CD4-positive, alpha-beta memory T cell (primary cell): ENCODE measurements at places on chromosomes 3 and 15. TPM values are rescaled to one million over a fixed set of nuclear protein-coding genes. Genes with fewer than 3 reads are reported as not detected.

DNA sequence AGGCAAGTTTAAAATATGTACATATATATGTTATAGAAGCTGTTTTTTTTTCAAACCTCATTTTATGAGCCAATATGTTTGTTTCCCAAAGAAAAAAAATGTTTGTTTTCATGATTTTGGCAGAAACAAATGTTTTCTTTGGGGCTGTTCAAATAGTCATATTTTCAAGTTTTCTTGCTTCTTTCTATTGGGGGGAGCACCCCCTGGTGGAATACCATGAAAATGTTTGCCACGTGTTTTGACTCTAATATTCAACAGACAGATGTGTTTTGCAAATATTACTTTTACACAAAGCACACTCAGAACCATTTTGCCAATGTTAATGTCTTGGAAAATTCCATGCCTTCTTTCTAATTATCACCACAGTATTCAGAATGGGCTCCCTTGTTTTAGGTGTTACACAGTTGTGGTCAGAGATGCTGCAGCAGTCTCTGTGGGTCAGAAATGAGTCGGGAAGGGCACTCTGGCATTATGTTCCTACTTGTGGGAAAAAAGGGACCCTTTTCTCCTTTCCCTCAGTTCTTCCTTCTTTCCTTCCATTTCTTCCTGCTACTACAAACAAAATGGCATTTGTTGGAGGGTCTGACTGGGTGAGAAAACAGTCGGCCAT lies 817.0 kb downstream of the TUSC7 start:
- DNase-seq: no peak

GRCh38 chr15:35307026-35307425 lies 221.9 kb upstream of the NANOGP8 start:
- DNase-seq: no peak

DNA sequence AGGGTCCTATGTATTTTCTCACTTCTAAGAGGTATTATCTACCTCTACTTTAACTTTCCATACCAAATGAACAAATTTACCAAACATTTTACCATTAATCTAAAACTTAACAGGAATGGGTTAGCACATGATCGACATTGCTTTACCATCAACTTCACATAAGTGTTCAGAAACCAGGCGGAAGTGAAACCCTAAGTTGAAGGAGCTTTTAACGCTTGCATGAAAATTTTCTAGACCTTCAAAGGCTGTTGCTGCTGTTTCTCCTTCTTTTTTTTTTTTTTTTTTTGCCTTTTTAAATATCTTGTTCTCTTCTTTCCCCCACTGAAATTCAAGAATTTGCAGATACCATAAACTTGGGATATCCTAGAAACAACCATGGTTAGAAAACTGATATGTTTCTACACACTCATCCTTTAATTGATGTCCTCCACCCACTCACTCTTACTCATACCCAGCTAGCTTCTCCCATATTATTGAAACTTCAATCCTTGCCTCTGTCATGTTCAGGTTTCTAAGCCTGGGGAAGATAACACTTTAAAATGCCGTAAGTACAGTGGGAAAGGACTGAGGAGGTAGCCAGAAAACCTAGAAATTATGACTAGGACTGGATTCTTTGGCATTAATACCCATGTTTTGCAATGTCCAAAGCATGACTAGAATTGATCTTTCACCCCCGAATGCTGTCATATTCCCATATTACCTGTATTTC lies 24.7 kb downstream of the MYO5A start:
- no peak for DNase-seq

DNA sequence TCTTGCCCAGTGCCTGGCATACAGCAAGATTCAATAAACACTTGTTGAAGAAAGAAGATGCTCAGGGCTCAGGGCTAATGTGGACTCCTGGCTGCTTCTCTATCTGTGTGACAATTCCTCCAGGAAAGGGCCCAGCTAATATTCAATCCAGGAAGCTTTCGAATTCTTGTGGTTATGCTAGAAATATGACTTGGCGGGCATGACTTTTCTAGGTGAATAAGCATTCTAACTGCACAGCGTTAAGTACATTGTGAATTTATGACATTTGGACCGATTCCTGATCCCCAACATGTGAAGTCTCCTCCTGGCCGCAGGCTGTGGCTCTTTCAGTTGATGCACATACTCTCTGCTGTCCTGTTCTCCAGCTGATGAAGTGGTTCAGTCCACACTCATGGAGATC lies 117.0 kb downstream of the IMPG2 start:
- DNase-seq: no peak

DNA sequence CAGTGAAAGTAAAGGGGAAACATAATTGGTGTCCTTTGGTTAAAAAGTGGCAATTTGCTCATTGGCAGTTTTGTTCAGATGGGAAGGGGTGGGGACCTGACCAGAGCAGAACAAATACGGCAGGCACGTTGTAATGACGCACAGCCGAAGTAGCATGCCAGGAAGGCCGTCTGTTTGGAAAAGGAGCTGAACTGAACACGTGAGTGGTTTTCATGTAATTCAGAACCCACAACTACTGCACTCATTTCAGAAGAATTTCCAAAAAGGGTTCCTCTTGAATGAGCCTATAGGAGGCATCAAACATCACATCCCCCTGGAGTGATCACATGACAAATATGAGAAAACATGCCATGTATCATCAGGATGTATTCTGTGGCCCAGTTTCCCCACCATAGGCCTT lies 42.9 kb upstream of the LMCD1 start:
- DNase-seq: no peak

- no peak for DNase-seq
These were observed 43.9 kb downstream of the B3GNT5 start for GRCh38 chr3:183296944-183297343.

DNA sequence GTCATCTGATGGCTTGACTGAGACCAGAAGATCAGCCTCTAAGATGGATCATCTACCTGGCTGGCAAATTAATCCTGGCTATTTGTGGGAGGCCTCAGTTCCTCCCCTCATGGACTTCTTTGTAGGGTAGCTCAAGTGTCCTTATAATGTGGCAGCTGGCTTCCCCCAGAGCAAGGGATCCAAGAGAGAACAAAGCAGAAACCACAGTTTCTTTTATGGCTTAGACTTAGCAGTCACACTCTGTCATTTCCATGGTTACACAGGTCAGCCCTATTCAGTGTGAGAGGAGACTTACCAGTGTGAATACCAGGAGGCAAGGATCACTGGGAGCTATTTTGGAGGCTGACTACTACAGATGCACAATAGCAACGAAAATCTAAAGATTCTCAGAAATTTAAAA lies 15.3 kb upstream of the ARL14 start:
- no peak for DNase-seq

- no peak for DNase-seq
These were observed 73.9 kb downstream of the TRIM69 start for GRCh38 chr15:44810237-44810636.

- no peak for DNase-seq
These were observed 227.7 kb downstream of the FOXP1 start for GRCh38 chr3:71355862-71356261.

DNA sequence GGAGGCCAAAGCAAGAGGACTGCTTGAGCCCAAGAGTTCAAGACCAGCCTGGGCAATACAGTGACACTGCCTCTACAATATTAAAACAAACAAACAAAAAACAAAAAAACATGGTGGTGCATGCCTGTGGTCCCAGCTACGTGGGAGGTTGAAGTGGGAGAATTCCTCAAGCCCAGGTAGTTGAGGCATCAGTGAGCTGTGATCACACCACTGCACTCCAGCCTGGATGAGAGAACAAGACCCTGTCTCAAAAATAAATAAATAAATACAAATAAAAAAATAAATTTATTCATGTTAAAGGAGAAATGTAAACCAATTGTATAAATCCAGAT lies 200.6 kb downstream of the BCHE start:
- DNase-seq: no peak

GRCh38 chr3:156014489-156014888 lies 105.9 kb upstream of the KCNAB1 start:
- DNase-seq: no peak

DNA sequence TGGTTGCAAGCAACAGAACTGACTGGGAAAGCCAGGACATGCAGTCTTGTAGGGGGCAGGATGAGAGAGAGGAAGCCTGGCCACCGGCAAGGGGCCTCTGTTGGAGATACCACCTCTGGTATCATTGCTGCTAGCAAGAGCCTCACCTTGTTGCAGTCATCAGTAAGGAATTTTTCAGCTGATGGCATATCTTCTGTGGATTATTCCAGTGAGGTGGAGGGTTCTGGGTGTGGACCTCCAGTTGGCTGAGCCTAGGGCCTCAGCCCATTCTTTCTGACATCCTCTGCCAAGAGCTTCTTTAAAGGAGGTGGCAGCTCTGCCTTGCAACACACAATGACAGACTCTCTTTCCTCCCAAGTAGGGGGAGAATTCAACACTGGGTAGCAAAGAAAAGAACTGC lies 128.9 kb downstream of the AQP9 start:
- no peak for DNase-seq

The PLSCR2 gene
- not detected for polyA plus RNA-seq

The ITGA11 gene
- not detected for polyA plus RNA-seq

The SAMMSON gene
- not detected for polyA plus RNA-seq

The FBN1 gene
- polyA plus RNA-seq: not detected

The HESX1 gene
- not detected for polyA plus RNA-seq
